ENCODE measurements at places on chromosomes 2 and 18.

DNA sequence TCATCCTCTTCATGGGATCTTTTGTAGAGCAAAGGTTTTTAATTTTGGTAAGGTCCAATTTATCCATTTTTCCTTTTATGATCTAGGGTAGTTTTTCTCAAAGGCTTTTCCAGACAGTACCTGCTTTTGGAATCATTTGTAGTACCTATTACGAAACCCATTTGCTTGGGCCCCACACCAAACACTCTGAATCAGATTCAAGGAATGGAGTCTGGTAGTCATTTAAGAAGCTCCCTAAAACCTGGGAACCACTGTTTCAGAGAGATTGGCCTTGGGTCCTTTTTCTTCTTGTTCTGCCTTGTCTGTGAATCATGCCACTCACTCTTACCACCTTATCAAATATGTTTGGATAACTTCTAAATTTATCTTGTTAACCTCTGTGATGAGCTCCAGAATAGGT, 40.3 kb downstream of the OSBPL6 start:
- no peak for DNase-seq

- no peak for DNase-seq
Observed at GRCh38 chr2:204004912-204005311, 68.3 kb downstream of the ICOS start.

GRCh38 chr2:60299179-60299578, 254.3 kb downstream of the BCL11A start:
- DNase-seq = no peak

DNA sequence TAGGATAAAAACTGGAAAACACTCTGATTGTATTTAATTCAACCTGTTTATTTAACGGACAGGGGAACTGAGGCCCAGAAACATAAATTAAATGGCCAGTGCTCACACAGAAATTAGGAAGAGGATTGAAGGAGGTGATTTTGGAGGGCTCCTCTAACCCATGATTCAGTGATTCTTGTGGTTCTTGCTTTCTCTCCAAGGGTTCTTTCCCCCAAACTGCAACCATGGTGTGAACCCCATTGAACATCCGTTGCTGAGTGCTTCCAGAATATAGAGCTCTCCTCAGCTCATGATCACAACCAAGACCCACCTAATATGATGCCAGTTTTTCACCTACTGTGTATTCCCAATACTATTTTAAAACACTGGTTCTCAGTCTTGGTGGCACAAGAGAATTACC, 41.4 kb downstream of the BMP10 start:
- DNase-seq = no peak

DNA sequence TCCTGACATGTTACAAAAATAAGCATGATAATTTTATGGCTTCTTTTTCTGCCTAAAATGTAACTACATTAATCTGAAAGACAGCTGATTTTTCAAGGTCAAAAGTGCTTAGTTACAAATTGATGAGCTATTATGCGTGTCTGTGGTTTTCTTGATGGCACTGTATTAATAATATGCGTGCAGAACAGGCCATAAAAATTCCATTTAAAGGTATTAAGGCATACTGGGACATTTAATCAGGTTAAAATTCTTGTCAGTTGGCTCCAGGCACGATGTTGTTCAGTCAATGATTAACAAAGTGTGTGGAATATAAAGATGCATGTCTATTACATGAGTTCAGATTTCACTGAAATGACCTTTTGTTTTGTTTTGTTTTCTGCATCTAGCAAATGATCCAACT, 420.1 kb upstream of the ZNF804A start:
- no peak for DNase-seq

- no peak for DNase-seq
Observed at GRCh38 chr2:104901037-104901881, 47.3 kb downstream of the POU3F3 start.

- no peak for DNase-seq
Observed at GRCh38 chr18:8124232-8125146, 484.7 kb upstream of the RAB12 start.

- DNase-seq = no peak
Observed at GRCh38 chr18:23066060-23066459, 69.2 kb upstream of the CABLES1 start.

DNA sequence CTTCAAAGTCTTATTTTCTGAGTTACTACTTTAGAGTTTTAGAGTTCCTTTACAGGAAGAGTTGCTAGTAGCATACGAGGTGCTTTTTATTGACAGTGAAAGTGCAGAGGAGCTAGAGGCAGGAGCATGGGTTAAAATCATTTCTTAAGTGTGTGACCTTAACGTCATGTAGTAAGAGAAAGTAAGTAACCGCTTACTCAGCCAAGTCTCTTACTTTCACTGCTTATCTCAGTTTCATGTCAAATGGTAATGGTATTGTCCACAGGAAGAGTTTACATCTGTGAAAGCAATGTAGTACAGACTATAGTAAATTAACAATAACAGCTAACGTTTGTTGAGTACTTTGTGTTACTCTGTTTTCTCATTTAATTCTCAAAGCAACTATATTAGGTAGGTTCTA, 12.6 kb downstream of the NDUFAF7 start:
- no peak for DNase-seq

DNA sequence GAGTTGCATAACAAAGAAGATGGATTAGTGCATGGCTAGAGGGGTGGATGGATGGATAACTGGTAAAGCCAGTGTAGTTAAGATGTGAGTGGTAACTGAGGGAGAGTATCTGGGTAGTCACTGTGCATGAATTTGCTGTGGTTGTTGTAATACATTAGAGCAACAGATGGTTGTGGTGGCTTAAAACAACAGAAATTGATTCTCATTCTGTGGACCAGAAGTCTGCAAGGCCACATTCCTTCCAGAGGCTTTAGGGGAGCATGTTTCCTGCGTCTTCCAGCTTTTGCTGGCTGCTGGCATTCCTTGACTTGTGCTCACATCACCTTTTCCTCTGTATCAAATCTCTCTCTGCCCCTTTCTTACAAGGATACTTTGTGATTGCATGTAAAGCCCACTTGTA, 155.4 kb downstream of the ASB1 start:
- DNase-seq = no peak
